Activated naive CD4-positive, alpha-beta T cell treated with Interleukin-2 at 50 U/mL for 16 hours (primary cell): ENCODE measurements at places on chromosomes 13 and 19.

GRCh38 chr13:30898678-30899241, 7.3 kb upstream of the MEDAG start:
- DNase-seq: no peak

- DNase-seq: no peak
These were observed 61.8 kb downstream of the URI1 start for GRCh38 chr19:30003866-30004265.

DNA sequence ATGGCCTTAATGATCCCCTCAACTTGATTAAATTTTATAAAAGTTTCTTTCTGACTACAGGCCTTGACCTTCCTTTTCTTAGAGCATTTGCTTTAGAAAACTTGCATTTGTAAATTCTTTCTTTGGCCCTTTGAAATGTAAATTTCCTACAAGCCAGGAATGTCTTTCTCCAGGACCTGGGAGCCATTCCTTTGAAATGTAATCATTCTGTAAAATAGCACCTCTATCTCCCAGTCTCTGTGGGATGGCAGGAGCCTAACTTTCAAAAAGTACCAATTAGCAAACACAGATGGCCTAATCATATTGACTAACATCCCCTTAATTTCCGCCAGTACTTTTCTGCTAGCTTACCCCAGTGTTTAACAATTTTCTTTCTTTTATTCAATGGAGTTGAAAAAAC, 1394.2 kb upstream of the ATXN8OS start:
- no peak for DNase-seq

DNA sequence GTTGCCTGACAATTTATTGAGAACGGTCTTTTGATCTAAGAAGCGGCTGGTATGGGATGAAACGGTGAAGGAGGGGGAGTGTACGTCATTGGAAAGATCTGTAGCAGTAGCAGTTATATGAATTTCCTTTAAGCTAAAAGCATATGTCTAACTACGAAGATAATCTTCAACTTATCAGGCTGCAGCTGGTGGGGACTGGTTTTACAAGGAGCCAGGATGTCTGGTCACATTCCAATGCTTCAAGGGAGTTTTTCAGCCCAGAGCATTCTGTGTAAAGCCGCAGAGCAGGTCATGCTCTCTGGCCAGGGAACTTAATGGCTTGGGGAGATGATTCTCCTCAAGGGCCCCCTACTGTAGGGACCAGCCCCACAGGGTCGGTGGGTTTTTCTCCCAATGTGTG, 29.2 kb downstream of the CLEC4M start:
- DNase-seq: no peak

DNA sequence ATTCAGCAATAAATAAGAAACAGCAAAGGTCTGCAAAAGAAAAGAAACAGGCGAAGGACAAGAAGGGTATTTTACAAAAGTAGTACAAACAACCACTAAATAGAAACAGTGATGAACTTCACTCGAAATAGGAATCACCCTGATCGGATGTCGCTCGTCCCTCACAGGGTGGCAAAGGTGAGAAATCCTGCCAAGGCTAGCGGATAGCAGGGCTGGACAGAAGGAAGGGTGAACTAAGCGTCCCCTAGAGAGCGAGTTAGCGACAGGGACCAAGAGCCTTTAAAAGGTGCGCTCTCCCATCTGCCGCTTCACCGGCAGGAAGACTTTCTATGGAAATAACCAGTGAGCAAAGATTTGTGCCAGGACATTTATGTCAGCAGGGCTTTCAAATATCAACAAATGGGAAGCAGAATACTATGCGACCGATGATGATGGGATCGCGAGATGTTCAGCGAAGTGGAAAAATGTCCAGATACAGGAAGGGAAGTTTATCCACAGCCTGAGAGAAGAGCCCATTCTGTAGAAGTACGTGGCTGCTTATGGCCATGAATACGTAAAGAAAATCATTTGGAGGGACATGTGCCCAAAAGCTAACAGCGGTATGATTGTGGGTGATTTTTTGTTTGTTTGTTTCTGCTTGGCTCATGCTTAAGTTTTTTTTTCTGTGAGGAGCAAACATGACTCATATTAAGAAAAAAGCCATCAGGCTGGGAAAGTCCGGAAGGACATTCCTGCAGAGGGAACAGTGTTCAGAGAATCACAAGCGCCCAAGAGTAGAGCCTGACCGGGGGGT, 18.9 kb downstream of the ELAVL1 start:
- DNase-seq: no peak

GRCh38 chr19:10270616-10271394, at the start of gene ICAM1:
Gene ICAM1 (plus strand): TSS chr19:10271120. CDS start chr19:10271160, 40 bp downstream.
- peak; percentile 80 for DNase-seq

DNA sequence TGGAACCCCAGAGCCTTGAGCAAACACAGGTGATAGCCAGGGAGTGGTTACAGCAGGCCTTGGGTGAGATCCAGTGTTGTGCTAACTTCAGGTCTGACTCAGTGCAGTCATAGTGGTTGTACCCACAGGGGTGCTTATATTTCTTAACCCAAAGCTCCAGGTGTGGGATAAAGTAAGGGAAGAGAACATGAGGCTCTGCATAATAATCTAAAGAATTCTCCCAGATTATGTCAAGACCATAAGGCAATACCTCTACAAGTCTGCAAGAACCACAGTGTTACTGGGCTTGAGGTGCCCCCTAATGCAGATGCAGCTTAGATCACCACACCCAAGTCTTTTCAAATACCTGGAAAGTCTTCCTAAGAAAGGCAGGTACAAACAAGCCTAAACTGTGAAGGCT, 485.4 kb downstream of the RFC3 start:
- DNase-seq: no peak

- DNase-seq: no peak
These were observed 74.0 kb upstream of the POMP start for GRCh38 chr13:28584873-28585381.

GRCh38 chr13:110415669-110416068, 108.6 kb downstream of the COL4A2 start:
- DNase-seq: no peak

DNA sequence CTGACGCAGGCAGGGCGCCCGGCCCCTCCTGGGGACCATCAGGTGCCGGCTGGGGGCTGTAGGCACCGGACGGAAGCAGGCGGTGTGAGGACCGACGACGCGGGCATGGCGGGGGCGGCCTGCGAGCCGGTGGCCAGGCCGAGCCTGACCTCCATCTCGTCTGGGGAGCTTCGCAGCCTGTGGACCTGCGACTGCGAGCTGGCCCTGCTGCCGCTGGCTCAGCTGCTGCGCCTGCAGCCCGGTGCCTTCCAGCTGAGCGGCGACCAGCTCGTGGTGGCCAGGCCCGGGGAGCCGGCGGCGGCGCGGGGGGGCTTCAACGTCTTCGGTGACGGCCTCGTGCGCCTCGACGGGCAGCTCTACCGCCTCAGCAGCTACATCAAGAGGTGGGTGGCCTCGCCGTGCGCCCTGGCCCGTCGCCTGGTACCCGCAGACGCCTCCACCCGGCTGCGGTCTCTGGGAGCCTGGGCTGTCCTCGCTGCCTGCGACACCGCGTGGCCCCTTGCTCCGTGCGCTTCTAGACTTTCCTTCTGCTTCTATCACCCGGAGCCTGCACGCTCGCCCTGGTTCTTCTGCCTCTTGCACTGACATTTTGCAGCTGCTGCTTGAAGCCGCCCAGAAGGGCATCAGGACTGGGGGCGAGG, 460 bp downstream of the MEDAG start:
- no peak for DNase-seq

DNA sequence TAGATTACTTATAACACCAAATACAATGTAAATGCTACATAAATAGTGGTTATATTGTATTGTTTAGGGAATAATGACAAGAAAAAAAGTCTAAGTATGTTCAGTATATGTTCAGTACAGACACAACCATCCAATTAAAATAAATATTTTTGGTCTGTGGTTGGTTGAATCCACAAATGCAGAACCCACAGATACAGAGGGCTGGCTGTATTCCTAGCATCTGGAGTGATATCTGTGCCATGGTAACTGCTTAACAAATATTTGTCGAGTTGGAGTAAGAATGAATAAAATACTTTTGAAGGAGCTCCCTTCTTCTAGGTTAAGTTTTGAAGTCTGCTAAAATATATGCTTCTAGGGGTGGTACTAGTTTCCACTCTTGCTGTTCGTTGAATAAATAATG, 241.0 kb downstream of the KLF5 start:
- no peak for DNase-seq

- DNase-seq: no peak
These were observed 26.4 kb downstream of the B3GLCT start for GRCh38 chr13:31225998-31226675.

DNA sequence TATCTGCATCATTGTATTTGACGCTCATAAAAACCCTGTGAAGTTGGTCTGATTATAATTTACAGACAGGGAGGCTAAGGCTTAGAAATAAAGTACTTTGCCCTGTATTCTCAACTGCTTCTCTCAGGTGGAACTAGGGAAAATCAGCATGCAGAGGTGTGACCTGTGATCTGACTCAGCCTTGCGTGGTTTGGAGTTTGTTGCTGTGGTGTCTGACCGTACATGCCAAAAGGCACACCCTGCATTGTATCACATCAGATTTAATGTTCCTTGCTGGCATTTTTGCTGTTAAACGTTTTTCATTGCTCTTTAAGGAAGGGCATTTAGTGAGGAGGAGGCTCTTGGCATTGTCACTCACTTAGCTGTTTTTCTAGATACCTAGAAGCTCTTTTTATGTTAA, 58.8 kb upstream of the C1QTNF9B start:
- no peak for DNase-seq

- DNase-seq: no peak
These were observed 33.7 kb upstream of the OLFM4 start for GRCh38 chr13:52994865-52995264.

DNA sequence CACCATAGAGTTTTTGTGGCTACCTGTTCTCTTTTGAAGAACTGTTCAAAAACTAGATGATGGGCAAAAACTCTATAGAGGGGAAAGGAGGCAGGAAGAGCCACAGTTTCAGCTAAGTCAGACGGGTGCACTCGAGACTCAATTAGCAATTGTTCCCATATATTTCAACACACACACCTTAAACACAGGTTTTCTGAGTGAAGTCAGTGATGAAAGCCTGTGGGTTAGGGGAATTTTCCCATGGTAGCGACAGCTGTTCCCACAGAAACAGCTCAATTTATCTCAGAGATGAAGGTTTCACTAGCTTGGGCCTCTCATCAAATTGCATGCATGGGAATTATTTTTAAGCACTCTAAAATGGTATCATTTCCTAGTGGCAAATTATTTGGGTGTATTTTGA, 143.4 kb downstream of the ZIC5 start:
- no peak for DNase-seq

GRCh38 chr19:10419646-10420443, 493 bp upstream of the PDE4A start:
- DNase-seq: peak; percentile 47

GRCh38 chr19:45824041-45824471, 8.9 kb upstream of the RSPH6A start:
- DNase-seq: no peak

DNA sequence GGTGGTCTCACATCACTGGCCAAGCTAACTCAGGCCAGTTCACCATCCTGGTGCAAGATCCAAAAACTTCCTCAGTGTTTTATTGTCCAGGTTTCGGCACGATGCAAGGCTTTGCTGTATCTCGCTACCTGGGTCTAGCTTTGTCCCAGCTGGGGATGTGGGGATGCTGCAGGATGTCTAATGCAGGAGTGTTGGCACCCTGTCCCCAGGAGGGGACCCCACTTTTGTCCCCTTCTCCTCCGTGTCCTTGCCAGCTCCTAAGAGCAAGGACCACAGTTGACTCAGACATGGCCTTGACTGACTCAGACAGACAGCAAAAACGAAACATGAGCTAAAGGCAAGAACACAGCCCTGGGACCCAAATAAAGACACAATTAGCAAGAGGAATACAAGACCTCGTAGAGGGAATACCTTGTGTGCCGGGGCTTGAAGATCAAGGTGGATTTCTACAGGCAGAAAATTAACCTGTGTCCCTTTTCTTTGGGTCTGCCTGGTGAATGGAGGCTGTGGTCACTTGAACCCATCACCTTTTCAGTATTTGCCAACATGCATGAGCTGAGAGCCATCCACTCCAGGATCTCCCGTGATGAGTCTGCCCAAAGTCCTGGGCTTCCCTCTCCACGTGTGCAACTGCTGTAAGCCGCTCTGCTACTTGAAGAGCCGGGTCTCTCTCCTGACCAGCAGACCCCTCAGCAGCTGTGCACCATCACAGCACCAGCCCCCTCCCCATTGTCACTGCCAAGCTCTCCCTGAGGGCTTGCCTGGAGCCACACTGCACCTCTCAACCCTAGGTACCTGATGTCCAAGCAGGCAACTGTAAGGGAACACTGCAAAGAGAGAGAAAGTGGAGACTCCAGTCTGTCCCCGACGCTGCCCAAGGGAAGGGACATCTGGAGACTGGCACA, 149.5 kb upstream of the ZNF507 start:
- no peak for DNase-seq

- DNase-seq: no peak
These were observed 3.0 kb downstream of the GAS6 start for GRCh38 chr13:113860665-113861432.

DNA sequence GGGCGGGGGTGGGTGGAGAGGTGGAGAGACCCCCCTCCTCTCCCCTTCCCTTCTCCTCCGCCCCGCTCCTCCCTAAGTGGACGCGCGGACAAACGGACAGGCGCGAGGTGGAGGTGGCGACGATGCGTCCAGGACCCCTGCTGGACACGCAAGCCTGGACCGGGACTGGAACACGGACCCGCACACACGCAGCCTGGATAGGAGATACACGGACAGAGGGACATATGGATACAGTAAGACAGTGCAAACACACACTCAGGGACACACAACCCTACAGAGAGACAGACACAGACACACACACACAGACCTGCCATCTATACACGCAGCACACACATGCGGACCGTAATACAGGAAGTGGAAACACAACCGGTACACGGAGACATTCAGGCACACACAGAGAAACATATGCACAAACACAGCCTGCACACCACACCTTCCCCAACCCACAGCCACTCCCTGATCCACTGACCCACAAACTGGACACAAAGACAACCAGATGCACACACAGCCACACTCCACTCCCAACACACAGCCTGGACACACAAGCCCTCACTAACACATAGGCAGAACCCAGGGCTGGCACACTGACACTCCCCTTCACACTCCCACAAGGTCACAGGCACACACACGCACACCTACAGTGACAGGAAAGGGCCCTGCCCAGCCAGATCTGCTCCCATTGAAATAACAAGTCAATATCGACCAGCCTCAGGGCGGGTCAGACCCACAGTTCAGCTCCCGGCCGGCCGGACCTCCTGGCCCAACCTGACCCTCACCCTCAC, 696 bp upstream of the ERFL start:
- no peak for DNase-seq

GRCh38 chr13:77391475-77391874, 64.6 kb upstream of the MYCBP2 start:
- no peak for DNase-seq

DNA sequence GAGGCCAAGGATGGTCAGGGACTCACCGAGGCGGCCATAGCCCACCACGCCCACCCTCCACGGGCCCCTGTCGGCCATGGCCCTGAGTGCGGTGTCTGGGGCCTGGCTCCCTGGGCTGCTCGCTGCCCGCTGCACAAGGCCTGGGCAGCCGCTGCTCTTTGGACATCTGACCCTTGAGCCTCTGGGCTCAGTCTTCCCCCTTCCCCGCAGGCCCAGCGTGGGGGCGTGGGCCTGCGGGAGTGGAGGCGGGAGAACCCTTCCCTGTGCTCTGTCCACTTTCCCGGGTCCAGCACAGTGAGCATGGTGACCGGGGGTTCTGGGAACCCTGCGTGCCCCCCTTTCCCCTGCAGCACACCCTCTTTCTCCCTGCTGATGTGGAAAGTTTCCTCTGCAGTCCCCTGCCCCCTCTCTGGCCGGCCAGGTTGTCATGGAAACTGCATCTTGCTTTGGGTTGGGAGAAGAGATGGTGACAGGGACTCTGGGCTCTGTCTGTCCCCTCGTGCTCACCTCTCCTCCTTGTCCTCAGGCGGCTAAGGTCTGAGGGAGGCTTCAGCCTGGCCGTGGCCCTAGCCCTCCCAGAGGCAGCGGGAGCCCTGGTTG, at the start of gene ASPDH:
Gene ASPDH (minus strand): TSS at position 168 of the 600 bp plus-strand sequence. CDS start 90 bp downstream, at position 78.
- no peak for DNase-seq
